ENCODE measurements at places on chromosomes 13 and 19.

GRCh38 chr19:39299404-39299803 is 3.2 kb downstream of the IFNL1 start:
- DNase-seq = no peak

- DNase-seq = peak; percentile 36
These were observed at the start of gene ICAM4 for GRCh38 chr19:10286803-10287737. TSS of gene ICAM4 (plus strand) at chr19:10286955. CDS start at chr19:10287013, 58 bp downstream.

- DNase-seq = no peak
These were observed 27.7 kb downstream of the TUBA3C start for GRCh38 chr13:19153782-19154450.

- no peak for DNase-seq
These were observed 2.2 kb downstream of the CAPS start for GRCh38 chr19:5916181-5916708.

- DNase-seq = no peak
These were observed 147.3 kb downstream of the KCNRG start for GRCh38 chr13:50162567-50162966.

DNA sequence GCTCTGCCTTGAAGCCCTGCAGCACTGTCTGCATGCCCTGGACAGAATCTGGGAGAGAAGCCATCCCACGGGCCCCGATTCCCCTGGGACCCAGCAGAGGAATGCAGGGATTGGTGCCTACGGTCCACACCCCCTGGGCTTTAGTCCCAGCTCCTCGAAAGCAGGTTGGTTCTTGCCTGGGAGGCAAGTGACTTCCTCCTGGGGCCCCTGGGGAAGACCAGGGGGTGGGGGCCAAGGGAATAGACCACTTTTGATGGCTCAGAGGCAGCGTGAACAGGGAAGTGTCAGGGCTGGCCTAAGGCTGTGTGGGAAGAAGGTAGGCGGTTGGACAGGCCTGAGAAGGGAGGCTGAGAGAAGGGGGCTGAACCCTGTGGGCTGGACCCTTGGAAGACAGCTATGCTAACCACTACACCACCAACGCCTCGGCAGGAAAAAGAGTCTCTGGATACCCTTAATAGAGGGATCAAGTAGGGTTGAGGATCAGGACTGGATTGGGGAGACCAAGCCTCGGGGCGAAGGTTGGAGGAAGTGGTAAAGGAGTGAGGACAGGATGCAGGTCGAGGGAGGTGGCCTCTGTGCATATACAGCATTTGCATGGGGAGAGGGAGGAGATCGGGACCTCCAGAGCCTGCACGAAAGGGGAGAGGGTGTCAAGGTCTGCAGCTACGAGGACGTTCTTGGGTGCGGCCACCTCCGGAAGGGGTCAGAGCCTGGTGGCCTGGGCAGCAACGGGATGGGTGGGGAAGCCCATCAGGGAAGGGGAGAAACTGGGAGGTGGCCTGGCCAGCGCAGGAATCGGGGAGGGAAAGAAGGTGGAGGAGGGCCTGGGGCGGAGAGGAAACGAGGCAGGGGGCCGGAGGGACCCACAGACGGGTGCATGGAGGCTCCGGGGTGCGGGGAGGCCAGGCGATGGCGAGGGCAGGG is 709 bp downstream of the DPP9 start:
- DNase-seq = peak; percentile 74

GRCh38 chr19:10037367-10037766 is 24.1 kb downstream of the RDH8 start:
- DNase-seq = no peak

- DNase-seq = no peak
These were observed 776.3 kb downstream of the EFNB2 start for GRCh38 chr13:105758918-105759860.

GRCh38 chr19:7328647-7329046 is 20.1 kb upstream of the ARHGEF18 start:
- no peak for DNase-seq

- DNase-seq = no peak
These were observed 631.3 kb downstream of the DIAPH3 start for GRCh38 chr13:59532405-59532804.

- no peak for DNase-seq
These were observed at the start of gene FUT1 for GRCh38 chr19:48752496-48753365. TSS of gene FUT1 (minus strand) at chr19:48752641. CDS start at chr19:48751281, 1,360 bp downstream.

DNA sequence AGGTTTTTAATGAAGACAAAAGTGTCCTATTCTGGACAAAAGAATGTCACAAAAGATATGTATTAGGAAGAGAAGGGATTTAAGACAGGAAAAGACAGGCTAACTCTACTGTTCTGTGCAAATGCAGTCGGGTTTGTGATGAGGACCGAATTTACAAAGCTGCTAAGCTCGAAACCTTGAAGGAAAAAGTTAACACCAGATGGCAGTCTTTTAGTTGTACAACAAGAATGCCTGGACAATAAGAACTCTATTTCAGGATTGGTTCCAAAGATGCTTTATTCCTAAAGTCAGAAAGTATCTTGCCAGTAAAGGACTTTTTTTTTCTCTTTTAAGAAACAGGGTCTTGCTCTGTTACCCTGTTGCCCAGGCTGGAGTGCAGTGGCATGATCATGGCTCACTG is 51.1 kb downstream of the HS6ST3 start:
- peak; percentile 7 for DNase-seq

- no peak for DNase-seq
These were observed 65.7 kb downstream of the SPACA7 start for GRCh38 chr13:112441779-112442310.

GRCh38 chr13:110399801-110400200 is 92.7 kb downstream of the COL4A2 start:
- DNase-seq = no peak

DNA sequence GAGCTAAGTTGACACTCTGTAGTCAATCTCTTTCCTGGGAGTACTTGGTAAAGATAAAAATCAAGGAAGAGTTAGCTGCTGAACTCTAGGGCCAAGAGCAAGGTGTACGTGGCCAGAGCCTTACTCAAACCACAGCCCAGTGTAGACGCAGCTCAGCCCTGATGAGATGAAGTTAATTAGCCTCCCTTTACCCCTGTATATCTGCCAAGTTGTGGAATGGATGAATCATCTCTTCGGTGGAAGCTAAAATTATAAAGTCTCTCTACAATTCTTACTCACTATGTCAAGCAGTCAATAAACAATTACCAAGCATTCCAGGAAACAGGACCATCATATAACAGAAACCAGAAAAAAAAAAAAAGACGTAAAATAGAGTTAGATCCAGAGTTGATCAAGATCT is 146.9 kb upstream of the UFM1 start:
- DNase-seq = peak; percentile 65

DNA sequence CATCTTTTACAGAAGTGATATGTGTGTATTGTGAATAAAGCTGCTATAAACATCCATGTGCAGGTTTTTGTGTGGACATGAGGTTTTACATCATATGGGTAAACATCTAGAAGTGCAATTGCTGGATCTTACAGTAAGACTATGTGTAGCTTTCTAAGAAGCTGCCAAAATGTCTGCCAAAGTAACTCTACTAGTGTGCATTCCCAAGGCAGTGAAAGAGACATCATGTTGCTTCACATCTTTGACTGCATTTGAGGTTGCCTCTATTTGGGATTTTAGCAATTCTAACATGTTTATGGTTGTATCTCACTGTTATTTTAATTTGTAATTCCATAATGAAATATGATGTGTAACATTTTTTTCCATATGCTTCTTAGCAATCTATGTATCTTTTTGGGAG is 30.3 kb downstream of the SLITRK6 start:
- DNase-seq = no peak

GRCh38 chr13:41696163-41697003 is 239.0 kb downstream of the RGCC start:
- DNase-seq = peak; percentile 24

- no peak for DNase-seq
These were observed 48.7 kb downstream of the RFX2 start for GRCh38 chr19:6061376-6062130.

GRCh38 chr19:46036744-46037128 is 4.1 kb downstream of the IGFL4 start:
- peak; percentile 48 for DNase-seq

- DNase-seq = peak; percentile 4
These were observed 1721.8 kb upstream of the SPRY2 start for GRCh38 chr13:82062772-82063171.

DNA sequence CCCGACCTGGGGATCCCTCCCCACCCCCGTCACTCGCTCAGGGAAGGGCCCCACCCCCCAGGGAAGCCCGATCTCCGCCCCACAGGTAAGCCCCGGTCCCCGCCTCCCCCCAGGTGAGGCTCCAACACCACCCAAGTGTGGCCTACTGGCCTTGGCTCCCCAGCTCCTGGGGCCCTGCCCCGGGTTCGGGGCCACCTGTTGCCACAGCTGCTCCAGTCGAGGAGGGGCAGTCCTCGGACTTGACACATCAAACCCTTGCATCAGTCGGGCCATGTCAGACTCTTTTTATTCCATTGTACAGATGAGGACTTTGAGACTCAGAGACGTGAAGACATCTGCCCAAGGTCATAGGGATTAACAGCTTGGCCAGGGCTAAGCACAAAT is 512 bp downstream of the CC2D1A start:
- DNase-seq = peak; percentile 27

- DNase-seq = peak; percentile 87
These were observed 1.4 kb downstream of the CIC start for GRCh38 chr19:42270346-42271044.

DNA sequence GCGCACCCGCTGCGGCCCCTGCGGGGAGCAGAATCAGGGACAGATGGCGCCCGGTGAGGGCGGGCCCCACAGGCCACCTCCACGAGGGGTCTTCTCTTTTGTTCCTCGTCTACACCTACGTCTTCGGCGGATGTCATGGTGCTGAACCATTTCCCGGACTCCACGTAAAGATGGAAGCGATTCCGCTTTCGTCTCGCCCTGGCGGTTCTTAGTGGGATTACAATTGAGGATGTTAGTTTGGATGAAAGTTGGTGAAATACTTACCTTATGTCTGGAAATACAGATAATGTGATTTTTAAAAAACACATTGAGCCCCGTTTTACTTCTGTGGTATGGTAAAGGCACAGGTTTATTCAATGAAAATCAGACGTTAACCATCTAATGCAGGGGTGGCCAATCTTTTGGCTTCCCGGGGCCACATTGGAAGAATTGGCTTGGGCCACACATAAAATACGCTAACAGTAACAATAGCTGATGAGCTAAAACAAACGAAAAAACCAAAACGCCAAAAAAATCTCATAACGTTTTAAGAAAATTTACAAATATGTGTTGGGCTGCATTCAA is 1.4 kb upstream of the ZMYM5 start:
- DNase-seq = peak; percentile 78

DNA sequence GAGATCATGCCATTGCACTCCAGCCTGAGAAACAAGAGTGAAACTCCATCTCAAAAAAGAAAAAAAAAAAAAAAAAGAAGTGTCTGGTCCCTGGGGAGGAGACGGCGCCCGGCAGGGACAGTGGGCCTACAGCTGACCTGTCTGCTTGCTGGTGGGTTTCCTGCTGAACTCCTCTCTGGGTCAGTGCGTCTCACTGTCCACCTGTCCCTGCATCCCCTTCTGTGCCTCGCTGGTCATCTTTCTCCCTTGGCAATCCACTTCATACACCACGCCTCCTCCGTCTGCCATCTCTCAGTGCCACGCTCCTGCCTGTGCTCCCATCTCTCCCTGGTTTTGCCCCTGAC is 63.4 kb downstream of the ACSBG2 start:
- no peak for DNase-seq

GRCh38 chr13:27960362-27961226 is 8.5 kb downstream of the CDX2 start:
- no peak for DNase-seq

DNA sequence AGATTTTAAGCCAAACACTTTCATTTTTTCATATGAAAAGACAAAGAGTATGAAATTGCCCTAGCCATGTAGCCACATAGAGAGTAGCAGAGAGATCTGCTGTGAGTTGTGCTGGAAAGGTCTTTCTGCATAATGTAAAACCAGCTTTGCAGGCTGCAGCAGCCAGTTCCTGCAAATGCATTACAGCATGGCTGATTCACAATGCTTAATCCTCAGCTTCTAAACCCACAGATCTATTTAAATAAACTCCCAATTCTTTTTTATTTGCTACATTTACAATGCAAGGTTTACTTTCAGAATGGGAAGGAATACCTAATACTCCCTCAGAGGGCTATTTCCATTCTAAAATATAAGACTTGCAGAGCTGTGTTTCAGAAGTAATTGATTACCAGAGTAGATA is 185.6 kb upstream of the STARD13 start:
- no peak for DNase-seq

GRCh38 chr13:112078879-112079531 is 12.1 kb downstream of the SOX1 start:
- DNase-seq = no peak

- DNase-seq = peak; percentile 51
These were observed 45.8 kb downstream of the MLLT1 start for GRCh38 chr19:6233827-6234511.

DNA sequence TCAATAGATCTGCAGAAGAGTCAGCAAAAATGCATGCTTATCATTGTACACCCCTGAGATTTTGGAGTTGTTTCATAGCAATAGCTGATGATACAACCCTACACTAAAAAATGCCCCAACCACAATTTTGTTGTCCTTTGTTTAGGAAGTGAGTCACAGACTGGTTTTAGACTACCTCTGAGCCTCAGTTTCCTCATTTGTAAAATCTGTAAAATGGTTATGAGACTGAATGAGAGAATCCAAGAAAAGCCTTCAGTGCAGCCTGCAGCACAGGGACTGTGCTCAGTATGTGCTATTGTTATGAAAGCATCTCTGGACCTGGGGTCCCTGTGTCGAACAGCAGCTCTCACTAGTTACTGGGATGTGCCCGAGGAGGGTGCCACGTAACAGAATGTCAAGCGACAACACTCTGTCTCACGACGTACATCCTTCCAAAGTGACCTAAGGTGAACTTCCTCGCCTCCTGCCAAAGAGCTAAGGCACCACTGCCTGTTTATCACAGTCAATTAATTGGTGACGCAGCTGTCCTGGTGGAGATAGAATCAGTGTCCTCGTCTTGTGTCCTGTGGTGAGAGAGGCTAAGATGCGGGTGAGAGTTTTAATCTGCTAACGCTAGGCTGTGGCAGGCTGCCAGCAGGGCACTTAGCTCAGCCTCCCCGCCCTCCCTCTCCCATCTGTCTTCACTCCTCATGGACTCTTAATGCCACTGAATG is 18.1 kb downstream of the DHRS12 start:
- DNase-seq = peak; percentile 60

DNA sequence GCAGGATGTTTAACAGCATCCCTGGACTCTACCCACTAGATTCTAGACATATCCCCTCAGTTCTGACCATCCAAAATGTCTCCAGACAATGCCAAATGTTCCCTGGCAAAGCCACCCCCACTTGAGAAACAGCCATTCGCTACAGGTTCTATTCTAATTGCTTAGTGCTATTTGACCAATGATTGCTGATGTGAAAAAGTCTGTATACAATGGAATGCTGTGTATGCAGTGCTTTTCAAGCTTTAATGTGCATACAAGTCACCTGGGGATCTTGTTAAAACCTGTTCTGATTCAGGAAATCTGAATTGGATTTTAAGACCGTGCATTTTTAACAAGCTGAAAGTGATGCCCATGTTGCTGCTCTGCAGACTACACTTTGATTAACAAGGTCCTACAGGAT is 331.8 kb upstream of the KLF12 start:
- DNase-seq = no peak

- peak; percentile 35 for DNase-seq
These were observed 54.5 kb downstream of the RASA3 start for GRCh38 chr13:114077933-114078325.

- no peak for DNase-seq
These were observed 24.5 kb downstream of the PTPRS start for GRCh38 chr19:5316138-5316537.

- DNase-seq = no peak
These were observed 4.4 kb upstream of the KANK2 start for GRCh38 chr19:11201791-11202190.

Data from LHCN-M2 (cell line).